ENCODE measurements at places on chromosomes 5 and 9. TPM values are rescaled to one million over a fixed set of nuclear protein-coding genes. Genes with fewer than 3 reads are reported as not detected.

The CMYA5 gene
- 0.10 TPM for total RNA-seq

The P4HA2 gene
- 0.25 TPM for total RNA-seq

The AQP3 gene
- 1.4 TPM for total RNA-seq

The GRAMD2B gene
- total RNA-seq = 2.7 TPM

The ABLIM3 gene
- total RNA-seq = not detected

The TXNDC8 gene
- total RNA-seq = not detected

The CDH6 gene
- not detected for total RNA-seq

The POLK gene
- total RNA-seq = 41.6 TPM

The LCN1 gene
- not detected for total RNA-seq

The PCDHAC2 gene
- total RNA-seq = not detected

The PCDHB6 gene
- total RNA-seq = not detected

The AQP7 gene
- not detected for total RNA-seq

The LHX3 gene
- 0.19 TPM for total RNA-seq

The ANKRD31 gene
- 0.10 TPM for total RNA-seq

The TUSC1 gene
- 0.29 TPM for total RNA-seq

The ANKRD55 gene
- total RNA-seq = not detected

The SOX30 gene
- 0.49 TPM for total RNA-seq

The EIF4E1B gene
- total RNA-seq = not detected

The CDO1 gene
- not detected for total RNA-seq

The NEUROG1 gene
- total RNA-seq = not detected

The LCP2 gene
- 13.6 TPM for total RNA-seq

The IRF1 gene
- 304 TPM for total RNA-seq

The RLN2 gene
- total RNA-seq = 3.5 TPM

The EPB41L4B gene
- total RNA-seq = 2.5 TPM

The PCDHGA6 gene
- total RNA-seq = 2.5 TPM

The TRIM7 gene
- total RNA-seq = 7.4 TPM

The GNA14 gene
- not detected for total RNA-seq

The NXNL2 gene
- total RNA-seq = not detected

The RORB gene
- total RNA-seq = not detected

The C9 gene
- not detected for total RNA-seq

The BTNL8 gene
- total RNA-seq = not detected

The CDH9 gene
- not detected for total RNA-seq

The PGM5 gene
- total RNA-seq = not detected
